ENCODE measurements at places on chromosomes 2 and 18.

GRCh38 chr2:208125251-208125650 is 927 bp upstream of the CRYGD start:
- DNase-seq: no peak

DNA sequence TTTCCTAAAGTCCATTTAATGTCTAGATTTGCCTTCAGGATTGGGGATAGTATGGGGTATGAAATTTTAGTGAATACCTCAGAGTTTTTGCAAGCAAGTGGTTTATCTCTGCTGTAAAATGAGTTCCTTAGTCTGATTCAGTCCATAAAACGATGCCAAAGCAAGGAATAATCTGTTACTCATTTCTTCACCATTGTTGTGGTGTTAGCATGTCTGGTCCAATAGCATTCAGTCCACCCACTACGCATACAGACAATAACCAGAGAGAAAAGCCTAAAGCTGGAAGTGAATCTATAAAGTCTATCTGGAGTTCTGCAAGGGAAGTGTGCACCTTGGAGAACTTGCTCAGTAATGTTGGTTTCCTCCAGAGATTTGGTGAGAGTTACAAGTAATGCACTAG is 12.9 kb upstream of the DPP4 start:
- DNase-seq: no peak

DNA sequence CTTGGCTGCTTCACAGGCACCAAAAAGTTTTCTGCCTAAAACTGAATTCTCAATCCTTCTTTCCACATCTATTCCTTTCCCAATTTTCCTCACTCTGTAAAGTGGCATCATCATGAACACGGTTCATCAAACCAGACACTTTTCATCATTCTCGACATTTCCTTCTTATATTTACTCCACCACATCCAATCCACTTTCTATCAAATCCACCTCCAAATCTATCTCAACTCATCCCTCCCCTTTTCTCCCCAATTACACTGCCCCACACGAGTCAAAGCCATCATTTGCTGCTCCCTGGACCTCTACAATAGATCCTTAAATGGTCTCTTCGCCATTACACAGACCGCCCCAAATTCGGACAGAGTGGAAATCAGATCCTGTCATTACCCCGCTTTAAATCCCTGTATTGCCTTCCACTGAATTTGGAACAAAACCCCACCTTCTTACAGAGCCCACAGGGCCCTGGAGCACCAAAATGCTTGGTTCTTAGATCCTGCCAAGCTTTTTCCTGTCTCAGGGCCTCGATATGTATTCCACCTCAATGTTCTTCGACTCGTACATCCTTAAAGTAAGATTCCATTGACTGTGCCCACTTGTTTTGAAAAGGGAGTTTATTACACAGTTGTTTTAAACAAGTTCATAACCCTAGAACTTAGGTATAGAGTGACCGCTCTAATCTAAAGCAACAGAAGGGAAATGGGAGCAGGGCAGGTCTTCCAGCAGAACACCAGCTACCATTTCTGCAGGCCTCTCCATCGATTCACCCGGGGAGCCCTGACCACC is 856 bp downstream of the ACAA2 start:
- DNase-seq: no peak

DNA sequence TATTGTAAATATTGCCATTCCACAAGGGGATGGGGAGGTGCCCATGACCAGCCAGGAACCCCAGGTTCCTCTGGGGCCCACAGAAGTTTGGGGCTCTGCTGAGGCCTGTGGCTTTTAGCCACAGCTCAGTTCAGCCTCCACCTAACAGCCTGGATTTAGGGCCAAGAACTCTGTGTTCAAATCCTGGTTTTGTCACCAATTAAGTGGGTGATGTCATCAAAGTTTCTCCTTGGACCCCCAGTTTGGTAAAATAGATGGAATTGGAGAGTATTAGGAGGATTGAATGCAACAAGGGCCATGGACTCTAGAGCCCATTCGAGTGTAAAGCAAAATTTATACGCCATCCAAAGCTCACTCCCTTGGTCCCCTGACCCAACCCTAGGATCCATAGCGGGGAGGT is 3.2 kb upstream of the FEV start:
- no peak for DNase-seq

DNA sequence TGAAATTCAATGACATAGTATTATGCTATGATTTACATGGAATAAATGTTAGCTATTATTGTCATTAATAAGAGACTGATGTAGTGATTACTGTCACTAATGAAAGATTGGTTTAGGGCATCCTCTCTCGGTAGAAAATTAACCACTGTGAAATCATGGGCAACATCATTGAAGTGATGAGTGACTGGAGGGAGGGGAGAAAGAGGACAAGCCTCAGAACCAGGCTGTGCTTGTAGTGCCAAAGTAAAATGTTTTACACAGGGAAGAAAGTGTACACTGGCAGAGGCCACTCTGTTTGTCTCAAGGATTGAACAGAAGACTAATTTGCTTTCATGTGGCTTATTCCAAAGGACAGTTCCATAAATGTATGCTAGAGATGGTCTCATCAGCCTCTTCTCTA is 456.2 kb upstream of the TCF4 start:
- DNase-seq: no peak

DNA sequence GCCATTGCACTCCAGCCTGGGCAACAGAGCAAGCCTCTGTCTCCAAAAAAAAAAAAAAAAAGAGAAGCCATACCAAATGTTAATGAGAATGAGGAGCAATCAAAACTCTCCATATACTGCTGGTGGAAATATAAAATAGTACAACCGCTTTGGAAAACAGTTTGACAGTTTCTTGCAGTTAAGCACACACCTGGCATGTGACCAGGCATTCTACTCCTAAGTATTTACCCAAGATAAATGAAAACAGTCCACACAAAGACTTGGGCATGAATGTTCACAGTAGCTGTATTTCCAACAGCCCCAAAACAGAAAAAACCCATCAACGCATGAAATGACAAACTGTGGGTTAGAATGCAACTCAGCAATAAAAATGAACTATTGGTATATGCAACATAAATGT is 76.0 kb upstream of the ST8SIA5 start:
- DNase-seq: no peak

- DNase-seq: no peak
Measured at GRCh38 chr2:71788186-71788525, 334.8 kb downstream of the DYSF start.

DNA sequence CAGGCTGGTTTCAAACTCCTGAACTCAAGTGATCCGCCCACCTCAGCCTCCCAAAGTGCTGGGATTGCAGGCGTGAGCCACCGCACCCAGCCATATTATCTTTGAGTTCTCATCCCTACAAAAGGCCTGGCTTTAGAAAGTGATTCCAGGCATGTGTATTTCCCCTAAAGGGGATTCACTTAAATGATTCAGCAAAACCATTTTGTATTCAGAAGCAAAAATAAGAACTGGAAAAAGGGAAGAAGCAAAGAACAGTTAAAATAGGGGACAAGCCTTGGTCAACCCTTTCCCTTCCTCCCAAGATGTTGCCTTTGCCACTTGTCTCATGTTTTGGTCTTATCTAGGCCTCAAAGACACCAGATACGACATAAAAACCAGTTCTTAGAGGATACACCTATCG is 10.5 kb downstream of the TM4SF20 start:
- DNase-seq: no peak

- DNase-seq: no peak
Measured at GRCh38 chr2:207688597-207688996, 22.8 kb upstream of the CCNYL1 start.

DNA sequence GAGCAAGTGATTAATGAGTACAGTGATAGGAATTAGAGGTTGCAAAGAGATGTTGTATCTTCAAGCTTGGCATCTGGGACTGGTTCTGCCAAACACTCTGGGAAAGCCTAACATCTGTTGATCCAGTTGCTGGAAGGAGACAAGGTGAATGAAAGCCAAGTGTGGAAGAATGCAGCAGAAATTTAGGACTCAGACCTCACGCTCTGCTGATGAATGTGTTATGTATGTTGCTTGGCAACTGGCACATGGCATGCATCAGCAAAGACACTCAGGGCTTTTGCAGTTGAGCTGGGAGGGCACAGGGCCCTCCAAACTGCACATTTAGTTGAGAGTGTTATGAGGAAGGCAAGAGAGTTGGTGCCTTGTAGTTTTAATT is 105.5 kb downstream of the COLEC12 start:
- DNase-seq: no peak

GRCh38 chr2:9623151-9623550 is 7.6 kb downstream of the YWHAQ start:
- no peak for DNase-seq

- DNase-seq: no peak
Measured at GRCh38 chr2:203510256-203510940, 24.7 kb downstream of the RAPH1 start.

DNA sequence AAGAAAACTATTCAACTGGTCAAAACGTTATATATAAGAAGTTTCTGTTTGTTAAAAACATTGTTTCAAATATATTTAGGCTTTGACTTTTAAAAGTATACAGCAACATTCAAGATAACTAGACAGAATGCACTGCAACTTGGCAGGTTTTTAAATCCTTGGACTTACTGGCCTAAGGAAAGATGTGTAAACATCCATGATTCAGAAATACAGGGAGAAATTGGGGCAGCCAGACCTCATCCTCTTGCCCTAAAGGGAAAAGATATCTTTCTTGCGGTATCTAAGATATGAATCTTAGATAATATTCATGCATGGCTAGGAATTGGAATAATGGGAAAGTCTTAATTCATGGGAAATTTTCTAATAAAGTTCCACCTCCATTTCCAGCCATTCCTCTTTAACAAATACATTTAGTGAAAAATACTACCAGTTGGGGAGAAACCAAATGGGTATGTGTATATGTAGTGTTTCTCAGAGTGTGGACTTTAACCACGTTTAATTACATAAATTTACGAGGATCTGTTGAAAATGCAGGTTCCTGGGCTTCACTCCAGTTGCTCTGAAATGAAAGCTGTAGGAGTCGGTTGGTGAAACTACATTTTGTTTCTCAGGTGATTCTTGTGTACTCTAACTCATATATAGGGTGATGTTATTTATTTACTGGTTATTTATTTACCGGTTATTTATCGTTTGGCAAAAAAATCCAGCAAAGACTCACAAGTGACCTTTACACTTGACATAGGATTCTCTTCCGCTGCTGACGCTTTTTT is 587 bp upstream of the TANK start:
- DNase-seq: no peak

DNA sequence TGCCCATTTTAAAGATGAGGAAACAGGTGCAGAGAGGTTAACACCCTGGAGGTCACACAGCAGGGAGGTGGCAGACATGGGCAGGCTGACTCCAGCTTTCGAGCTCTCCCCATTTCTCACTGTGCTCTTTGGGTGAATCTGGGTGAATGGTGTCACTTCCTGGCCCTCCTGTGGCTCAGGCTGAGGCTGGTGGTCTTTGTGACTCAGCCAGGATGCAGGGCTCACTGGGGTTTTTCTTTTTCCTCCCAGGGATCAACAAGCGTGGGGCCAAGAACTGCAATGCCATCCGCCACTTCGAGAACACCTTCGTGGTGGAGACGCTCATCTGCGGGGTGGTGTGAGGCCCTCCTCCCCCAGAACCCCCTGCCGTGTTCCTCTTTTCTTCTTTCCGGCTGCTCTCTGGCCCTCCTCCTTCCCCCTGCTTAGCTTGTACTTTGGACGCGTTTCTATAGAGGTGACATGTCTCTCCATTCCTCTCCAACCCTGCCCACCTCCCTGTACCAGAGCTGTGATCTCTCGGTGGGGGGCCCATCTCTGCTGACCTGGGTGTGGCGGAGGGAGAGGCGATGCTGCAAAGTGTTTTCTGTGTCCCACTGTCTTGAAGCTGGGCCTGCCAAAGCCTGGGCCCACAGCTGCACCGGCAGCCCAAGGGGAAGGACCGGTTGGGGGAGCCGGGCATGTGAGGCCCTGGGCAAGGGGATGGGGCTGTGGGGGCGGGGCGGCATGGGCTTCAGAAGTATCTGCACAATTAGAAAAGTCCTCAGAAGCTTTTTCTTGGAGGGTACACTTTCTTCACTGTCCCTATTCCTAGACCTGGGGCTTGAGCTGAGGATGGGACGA is 13.2 kb downstream of the ITM2C start:
- peak; percentile 88 for DNase-seq

DNA sequence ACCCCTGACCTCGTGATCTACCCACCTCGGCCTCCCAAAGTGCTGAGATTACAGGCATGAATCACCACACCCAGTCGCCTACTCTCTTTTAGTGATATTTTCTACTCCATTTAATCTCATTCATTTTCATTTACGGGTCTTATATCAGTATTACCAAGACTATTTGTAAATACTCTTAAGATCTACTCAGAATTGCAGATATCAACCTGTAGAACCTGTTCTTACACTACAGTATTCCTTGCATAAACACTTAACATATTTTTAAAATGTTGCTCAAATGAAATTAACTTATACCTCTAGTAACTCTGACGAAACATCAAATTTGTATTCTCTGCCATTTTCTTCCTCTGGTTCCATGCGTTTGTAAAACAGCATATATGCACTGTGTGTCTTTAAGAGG is 79.3 kb downstream of the C2orf74 start:
- DNase-seq: no peak

DNA sequence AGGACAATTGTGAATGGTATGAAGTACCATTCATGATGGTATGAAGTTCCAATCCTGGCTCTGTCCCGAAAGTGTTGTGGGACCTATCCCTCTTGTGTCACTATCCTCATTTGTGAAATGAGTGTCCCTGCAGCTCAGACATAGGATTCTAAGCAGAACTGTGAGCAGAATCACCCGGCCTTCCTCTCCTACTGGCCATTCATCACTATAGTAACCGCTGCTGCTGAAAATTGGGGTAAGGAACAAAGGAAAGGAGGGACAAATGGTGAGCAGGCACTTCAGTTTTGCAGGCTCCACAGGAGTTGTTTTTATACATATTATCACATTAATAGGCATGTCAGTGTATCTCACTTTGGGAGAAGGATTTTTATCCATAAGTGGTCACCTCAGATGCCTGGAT is 27.4 kb downstream of the SMYD1 start:
- DNase-seq: no peak

- no peak for DNase-seq
Measured at GRCh38 chr18:35526495-35527059, 28.8 kb upstream of the INO80C start.

- DNase-seq: no peak
Measured at GRCh38 chr2:7071154-7071553, 153.9 kb downstream of the RNF144A start.

DNA sequence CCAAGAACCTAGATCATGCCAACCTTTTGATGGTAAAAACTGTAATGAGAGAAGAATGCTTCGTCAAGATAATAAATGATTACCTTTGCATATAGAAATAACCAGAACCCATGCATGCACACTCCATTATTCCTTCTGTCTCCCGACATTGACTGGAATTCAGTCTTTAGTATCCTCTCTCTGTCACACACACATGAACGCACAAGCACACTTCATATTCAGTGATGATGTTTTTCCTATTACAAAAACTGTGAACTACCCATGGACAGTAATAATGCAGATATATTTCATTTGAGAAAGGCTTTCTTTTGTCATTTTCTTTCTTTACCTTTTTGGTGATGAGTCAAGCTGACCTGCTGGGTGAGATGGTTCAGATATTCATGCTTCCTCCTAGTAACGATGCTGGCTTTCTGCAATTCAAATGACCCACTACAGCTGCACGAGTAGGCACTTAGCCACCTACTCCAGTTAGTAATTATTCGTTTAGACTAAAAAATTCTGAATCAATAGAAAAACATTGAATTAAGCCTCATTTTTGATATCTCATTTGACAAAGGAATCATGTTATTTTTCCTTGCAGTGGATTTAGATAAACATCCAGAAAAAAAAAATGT is 382.2 kb downstream of the TGIF1 start:
- DNase-seq: no peak

- no peak for DNase-seq
Measured at GRCh38 chr2:163553601-163554000, 182.2 kb downstream of the FIGN start.

- DNase-seq: no peak
Measured at GRCh38 chr2:160932960-160933359, 227.3 kb upstream of the TANK start.

Measured in central memory CD8-positive, alpha-beta T cell (primary cell).